ENCODE measurements at places on chromosomes 1 and 21.

DNA sequence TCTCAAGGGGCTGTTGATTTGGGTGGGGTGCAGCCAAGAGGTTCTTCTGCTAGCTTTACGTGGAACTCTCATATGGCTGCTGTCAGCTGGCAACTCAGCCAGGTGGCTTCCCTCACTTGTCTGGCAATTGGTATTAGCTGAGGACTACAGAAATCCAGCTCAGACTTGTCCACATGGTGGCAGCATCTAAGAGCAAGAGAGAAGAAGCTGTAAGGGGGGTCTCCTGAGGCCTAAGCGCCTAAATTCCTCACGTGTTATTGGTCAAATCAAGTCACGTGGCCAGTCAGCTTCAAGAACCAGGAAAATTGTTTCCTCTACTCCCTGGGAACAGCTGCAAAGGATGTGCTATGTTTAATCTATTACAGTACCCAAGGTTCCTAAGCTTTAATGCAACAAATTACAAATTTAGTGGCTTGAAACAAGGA is 4.2 kb upstream of the DYRK3 start:
- peak; percentile 75 for DNase-seq

DNA sequence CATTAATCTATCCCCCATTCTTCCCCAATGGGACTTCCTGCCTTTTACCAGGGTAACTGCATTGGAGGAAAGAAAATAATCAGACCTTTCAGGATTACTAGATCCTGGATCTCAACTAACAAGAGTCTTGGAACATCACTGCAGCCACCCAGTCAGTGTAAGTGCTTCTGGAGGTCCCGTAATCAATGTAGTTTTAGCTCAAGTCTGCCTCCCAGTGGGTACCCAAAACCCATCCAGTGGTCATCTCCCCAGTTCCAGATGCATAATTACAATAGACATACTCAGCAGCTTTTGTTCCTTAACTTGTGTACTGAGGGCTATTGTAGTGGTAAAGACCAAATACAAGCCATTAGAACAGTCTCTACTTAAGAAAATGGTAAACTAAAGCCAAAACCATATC is 319.1 kb downstream of the GPATCH2 start:
- DNase-seq: no peak

GRCh38 chr1:247747616-247748015 is 325 bp downstream of the OR14A2 start:
- DNase-seq: no peak

DNA sequence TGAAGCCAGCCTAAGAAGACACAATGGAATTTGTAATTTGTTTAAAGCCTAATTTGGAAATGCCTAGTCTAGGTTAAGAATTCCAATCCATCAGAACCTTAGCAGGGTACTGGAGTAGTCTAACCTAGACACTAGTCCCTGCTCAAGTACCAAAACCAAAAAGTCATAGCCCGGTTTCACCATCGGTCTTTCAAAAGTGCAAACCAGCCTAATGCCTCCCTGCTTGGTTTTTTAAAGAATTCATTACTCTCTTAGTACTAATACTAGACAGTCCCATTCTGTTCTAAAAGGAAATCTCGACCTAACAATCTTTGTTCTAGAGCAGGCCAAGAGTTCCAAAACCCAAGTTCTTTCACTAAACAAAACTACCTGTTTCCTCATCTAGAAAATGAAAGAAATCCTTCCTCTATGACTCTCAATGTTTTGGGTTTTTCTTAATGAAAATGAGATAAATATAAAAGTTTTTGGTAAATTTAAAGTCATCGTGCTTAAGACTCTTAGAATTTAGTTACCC is 2.6 kb downstream of the PUM1 start:
- no peak for DNase-seq
